Cardiac muscle cell (in vitro differentiated cells and primary cell): ENCODE measurements at places on chromosomes 11 and 22. TPM values are rescaled to one million over a fixed set of nuclear protein-coding genes. Genes with fewer than 3 reads are reported as not detected.

SMIM35 gene
- total RNA-seq: not detected in 2 replicates

GRCh38 chr11:92224054-92224406, 588 bp upstream of the FAT3 start:
- no peak for DNase-seq

DNA sequence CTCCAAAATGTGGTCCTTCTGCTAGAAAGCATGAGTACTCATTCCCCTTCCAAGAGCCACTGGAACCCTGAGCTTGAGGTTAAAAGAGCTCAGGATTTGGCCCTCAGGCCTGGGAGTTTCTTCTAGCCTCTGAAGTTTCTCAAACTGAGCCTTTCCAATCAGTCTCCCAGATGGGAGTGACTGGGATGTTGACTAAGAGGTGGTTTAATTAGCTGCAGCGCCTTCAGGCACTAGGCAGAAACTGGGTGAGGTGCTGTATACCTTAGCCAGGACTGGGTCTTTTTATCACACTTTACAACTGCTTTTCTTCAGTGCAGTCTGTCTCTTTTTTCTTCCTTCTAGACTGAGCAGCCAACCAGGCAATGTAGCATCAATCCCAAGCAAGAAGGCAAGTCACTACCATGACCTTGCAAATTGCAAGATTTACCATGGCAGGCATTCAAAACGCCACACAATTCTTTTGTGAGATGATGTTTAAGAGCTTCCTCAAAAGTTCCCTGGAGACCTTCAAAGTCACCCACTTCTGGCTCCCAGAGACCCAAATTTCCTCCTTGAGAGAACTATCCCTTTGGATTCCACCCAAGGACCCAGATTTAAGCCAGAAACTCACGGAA, 93.0 kb downstream of the SLC1A2 start:
- no peak for DNase-seq

GRCh38 chr11:65887723-65888162, 528 bp downstream of the FIBP start:
- DNase-seq: no peak

DNA sequence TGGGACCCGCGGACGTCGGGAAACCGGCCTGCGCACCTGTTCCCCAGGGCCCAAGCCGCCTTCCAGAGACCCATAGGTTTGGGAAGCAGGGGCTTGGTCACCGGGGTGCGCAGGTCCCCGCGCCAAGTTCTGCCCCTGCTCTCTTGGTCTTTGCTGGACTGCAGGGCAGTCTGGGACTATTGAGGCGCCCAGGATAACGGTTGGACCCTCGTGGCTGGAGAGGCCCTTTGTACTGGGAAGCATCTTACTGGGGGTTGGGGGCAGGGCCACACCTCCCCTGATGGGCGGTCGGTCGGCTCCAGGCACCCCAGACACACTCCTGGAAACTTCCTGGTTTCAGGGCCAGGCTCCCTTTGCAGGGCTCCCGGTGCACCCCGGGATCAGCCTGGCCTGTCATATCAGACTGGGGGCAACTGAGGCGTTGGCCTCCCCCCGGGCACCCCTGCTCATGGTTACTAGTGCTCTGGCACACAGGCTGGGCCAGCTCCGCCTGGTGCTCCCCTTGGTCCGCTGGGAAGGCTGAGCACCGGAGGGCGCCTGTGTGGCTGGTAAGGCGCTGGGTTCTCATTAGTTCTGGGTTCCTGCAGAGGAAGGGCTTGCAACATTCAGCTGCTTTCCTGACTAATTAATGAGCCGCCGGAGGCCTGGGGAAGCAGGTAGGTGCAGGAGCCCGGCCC, 1250.5 kb downstream of the BRD1 start:
- DNase-seq: peak; percentile 12

GRCh38 chr22:46290843-46291785, 5.6 kb upstream of the GTSE1 start:
- DNase-seq: no peak

GRCh38 chr22:48152164-48152775, 1389.8 kb downstream of the TBC1D22A start:
- no peak for DNase-seq

DNA sequence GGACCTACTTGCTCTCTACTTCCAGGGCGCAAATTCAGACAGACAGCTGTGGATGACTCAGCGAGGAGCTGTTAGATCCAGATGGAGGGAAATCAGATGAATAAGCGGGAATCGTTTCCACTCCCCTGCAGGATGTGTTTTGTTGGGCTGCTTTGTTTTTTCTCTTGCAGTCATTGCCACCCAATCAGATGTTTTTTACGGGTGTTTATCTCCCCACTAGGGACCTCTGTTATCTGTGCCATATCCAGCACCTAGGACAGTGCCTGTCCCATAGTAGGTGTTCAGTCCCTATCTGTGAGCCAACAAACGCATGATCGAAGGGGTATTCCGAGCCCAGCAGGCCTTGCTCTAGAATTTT, 51.1 kb upstream of the PARVG start:
- DNase-seq: peak; percentile 33

PDGFB gene
- total RNA-seq: 15.3 and 18.2 TPM in 2 replicates

DNAJC24 gene
- total RNA-seq: 12.1 and 12.2 TPM in 2 replicates

DNA sequence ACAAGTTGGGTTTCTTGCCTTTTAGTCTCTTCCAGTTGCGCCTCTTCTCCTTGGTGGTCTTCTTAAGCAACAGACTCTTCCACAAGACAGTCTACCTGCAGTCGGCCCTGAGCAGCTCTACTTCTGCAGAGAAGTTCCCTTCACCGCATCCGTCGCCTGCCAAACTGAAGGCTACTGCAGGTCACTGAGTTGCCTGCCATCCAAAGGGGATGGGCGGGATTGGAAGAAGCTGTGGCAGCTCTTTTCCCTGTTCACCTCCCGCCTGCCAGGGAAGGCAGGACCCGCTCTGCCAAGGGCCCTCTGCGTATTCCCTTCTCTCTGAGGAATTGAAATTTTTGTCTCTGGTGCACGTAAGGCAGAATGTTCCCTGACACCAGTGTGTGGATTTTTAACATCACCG, 9.2 kb upstream of the STT3A start:
- DNase-seq: no peak

OR5A1 gene
- not detected in 2 replicates for total RNA-seq

- no peak for DNase-seq
Observed at GRCh38 chr11:79419120-79419519, 21.7 kb downstream of the TENM4 start.

DNA sequence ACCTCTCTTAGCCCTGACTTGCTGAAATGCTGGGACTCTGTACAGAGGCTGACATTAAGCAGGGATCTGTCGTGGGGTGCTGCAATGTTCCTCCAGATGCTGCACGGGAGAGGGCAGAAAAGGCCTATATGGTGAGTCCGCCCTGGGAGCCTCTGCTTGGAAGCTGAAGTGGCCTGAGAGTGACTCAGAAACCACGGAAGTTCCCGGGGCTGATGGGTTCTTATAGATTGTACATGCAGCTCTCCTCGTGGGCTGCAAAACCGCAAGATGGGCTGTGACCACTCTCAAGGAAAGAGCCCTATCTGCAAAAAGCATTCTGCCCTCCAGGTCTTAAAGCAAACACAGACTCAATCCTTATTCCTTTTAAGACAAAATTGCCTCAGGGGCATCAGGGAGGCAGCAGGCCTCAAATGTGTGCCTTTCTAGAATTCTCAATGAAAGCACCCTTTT, 5.8 kb upstream of the SLC43A3 start:
- peak; percentile 95 for DNase-seq

PACSIN3 gene
- 62.6 and 113 TPM in 2 replicates for total RNA-seq

RPS3 gene
- 781 and 951 TPM in 2 replicates for total RNA-seq

OR5B17 gene
- total RNA-seq: not detected in 2 replicates
